ENCODE measurements at places on chromosomes 4 and X. TPM values are rescaled to one million over a fixed set of nuclear protein-coding genes. Genes with fewer than 3 reads are reported as not detected.

CT45A10 gene
- total RNA-seq = not detected

DMD gene
- total RNA-seq = 23.2 TPM

F11 gene
- 0.53 TPM for total RNA-seq

TSPAN7 gene
- total RNA-seq = 21.8 TPM

GRCh38 chr4:184932343-184932742 is 85.9 kb upstream of the HELT start:
- DNase-seq = no peak

DNA sequence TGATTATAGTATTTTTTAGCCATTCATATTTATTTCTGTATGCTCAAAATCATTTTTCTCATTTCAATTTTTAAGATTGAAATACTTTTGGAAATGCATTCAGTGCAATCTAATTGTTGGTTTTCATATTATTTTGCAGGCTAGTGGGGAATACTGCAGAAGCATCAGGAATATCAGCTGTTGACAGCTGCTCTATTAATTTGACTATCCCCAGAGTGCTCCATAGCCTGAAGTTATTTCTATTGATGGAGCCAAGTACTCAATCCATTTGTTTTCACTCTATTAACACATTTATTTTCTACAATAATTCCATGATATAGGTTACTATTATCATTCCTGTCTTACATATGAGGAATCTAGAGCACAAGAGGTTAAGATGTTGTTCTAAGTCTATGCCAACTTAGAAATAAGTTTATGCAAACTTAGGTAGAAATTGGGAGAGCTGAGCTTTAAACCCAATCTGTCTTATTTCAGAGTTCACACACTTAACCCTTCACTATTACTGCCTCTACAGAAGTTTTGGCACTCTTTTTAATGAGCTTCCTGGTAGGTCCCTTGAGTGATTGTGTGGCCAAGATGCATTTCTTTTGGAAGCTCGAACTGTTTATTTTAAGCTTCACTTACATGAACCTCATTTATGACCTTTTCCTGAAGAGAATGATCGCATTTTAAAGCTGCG is 65.6 kb upstream of the PCDH18 start:
- no peak for DNase-seq

DNA sequence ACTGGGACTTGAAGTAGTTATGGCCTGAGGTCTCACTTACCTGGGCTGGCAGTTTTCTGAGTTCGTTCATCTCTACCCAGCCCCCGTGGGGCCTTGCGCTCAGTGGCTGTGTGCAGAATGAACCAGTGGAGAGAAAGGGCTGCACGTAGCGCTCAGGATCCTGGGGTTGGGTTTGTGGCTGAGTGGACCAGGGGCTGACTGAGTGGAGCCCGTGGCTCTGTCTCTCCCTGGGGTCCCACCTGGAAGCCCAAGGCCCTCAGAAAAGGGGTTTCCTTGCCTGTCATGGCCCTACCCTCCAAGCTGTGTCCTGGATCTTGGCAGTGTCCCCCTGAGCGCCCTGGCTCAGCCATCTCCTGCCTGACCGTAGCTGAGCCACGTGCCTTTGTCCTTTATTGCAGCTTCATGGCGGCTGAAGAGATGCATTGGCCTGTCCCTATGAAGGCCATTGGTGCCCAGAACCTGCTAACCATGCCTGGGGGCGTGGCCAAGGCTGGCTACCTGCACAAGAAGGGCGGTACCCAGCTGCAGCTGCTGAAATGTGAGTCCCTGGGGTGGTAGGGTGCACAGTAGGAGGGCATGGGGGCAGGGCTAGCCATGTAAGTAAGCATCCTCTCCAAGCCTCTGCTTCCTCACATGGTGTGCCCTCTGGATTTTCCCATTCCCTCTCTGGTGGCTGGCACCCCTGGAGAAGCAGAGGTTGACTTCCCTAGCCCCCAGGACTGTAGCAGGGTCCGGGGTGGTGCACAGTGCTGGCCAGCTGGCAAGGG is 23.2 kb upstream of the ADD1 start:
- DNase-seq = no peak

GRCh38 chr4:149914119-149915115 is 98.8 kb upstream of the IQCM start:
- peak; percentile 22 for DNase-seq

- DNase-seq = no peak
These were observed 53.1 kb upstream of the GIMD1 start for GRCh38 chr4:106421441-106422296.

DNA sequence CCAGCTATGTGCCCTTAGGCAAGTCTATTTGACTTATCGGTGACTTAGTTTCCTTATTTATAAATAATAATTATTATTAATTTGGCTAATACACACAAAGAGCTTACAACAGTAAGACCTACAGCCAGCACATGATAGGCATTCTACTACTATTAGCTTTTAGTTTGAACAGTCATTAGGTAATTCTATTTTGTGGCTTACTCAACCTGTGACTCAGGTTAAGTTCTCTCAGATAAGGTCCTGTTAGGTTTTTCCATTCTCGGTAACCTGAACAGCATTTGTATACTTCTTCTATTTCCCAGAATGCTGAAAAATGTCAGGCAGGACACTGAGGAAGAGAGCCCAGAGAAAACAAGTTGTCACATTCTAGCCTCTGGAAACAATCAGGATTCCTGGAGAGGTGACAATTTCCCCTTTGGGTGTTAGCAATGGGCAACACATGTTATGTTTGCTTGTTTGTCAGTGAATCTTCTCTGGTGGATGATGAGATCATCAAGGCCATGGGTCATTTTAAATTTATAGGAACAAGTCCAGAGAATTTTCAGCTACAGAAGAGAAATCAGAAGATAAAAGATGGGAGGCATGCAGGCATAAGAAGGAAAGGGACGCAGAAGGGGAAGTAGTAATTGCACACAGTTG is 2144.7 kb downstream of the PCDH7 start:
- DNase-seq = no peak

- no peak for DNase-seq
These were observed 4.6 kb downstream of the P2RY4 start for GRCh38 chrX:70255452-70255851.

- no peak for DNase-seq
These were observed 282.5 kb upstream of the PITX2 start for GRCh38 chr4:110905367-110905766.

Data from progenitor cell of endocrine pancreas (in vitro differentiated cells).